HFFc6 (cell line): ENCODE measurements at places on chromosomes 4 and X. TPM values are rescaled to one million over a fixed set of nuclear protein-coding genes. Genes with fewer than 3 reads are reported as not detected.

Gene TCEAL7
- 13.7 to 17.2 TPM (median 15.3 TPM) in 3 replicates for total RNA-seq

DNA sequence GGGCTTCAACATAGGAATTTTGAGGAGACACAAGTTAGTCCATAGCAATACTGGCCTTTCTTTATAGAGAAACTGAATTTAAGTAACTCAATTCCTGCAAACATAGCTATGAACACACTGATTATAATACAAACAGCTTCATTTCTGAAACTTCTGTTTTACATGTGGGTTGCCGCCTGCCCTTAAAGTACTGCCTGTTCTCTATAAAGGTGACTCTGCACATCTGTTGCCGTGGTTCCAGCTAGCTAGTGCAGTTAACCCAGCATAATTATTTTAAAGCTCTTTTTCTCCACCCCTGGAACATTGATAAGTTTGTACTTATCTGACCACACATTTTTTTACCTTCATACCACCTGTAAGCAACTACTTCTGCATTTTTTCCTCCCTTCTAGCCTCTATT is 177.6 kb downstream of the NWD2 start:
- no peaks in the 10 kb centered on the region for H3K36me3 ChIP-seq
- no peak overlapping the region for H3K27ac ChIP-seq
- no peak for DNase-seq
- H3K27me3 ChIP-seq = peaks cover 2% of the 10 kb centered on the region
- no peak overlapping the region for H3K4me3 ChIP-seq
- H3K4me1 ChIP-seq = no peaks in the 10 kb centered on the region

- H3K4me3 ChIP-seq = no peak overlapping the region
- DNase-seq = no peak
- peaks cover 10% of the 10 kb centered on the region for H3K4me1 ChIP-seq
- no peak overlapping the region for H3K27ac ChIP-seq
- no peaks in the 10 kb centered on the region for H3K36me3 ChIP-seq
Observed at GRCh38 chrX:40151211-40152172, 53.7 kb upstream of the BCOR start.

DNA sequence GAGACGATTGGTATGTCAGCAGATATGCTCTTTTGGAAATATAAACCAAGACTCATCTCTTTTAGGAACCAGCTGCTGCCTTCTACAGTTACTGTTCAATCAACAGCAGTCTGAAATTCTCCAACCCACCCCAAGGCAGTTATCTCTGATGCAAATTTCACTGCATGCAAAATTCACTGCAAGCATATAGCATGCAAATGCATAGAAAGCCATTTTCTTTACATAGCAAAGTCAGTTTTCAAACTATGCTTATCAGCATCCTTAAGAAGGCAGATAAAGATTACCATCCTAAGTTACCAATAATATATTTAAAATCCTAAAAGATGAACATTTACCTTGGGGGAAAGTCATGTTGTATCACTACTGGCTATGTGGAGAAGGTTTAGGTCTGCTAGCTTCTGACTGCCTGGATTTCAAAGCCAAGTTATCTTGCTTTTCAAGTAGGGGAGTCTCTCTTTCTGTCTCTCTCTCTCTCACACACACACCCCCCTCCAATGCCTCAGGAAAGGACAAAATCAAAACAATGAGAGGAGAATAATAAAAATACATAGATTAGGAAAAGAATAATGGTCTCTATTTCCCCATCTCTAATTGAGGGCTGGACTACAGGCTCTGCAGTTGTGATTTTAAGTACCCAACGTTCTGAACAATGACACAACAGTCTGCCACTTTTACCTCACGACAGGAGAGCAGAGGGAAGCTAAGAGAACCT is 1.5 kb downstream of the NMU start:
- no peaks in the 10 kb centered on the region for H3K36me3 ChIP-seq
- H3K27me3 ChIP-seq = peaks cover 29% of the 10 kb centered on the region
- DNase-seq = no peak
- H3K4me3 ChIP-seq = no peak overlapping the region
- peaks cover 6% of the 10 kb centered on the region; the same call in 1 of the 2 replicates for H3K4me1 ChIP-seq
- no peak overlapping the region for H3K27ac ChIP-seq
